ENCODE measurements at places on chromosomes 7 and 10.

GRCh38 chr10:131453721-131454634 is 142.5 kb upstream of the TCERG1L start:
- no peak for DNase-seq

DNA sequence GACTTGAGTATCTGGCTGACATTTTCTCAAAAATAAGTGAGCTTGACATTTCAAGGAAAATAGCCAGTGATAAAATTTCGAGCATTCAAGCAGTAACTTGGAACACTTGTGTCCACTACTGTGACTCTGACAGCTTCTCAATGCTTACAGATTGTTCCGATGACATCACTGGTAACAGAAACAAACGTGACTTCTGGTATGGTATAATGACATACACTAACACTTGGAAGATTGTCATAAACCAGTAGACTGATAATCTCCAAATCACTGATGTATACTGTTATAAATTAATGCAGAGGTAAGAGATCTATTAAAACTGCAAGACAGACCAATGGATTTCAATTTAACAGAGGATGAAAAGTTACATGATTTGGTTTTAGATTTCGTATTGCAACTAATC is 6.5 kb downstream of the MINDY3 start:
- DNase-seq: no peak

- DNase-seq: no peak
Measured at GRCh38 chr7:2757361-2757903, 69.4 kb downstream of the AMZ1 start.

DNA sequence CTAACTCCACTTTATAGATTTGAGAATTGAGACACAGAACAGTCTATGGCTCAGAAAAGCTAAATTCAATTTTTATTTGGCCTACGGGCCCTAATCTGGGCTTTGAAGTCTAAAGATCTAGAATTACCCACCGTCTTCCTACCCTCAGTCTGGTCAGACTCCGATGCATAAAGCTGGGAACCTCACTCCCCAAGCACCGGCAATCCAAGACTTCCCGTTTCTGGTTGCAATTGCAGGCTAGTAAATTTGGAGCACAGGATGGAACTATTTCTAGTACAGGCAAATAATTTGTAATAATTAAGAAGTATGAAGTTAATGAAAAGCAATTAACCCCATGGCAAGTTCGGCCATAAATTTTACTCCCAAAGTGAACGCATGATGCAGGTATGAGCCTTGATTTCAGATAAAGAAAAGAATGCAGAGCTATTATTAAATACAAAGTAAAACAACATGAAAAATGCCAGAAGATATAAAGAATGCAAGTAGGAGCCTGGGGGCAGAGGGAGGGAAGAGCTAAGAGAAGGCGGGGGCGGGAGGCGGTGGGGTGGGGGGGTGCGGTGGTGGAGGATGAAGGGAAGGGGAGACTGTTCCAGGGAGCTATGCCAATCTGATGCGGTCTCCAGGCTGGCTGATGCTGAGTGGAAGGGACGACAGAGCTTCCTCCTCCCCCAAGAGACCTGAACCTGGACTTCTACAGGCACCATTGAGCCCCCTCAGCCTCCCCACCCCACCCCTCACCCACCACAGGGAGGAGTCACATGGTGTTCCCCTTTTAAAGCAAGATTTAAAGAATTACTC is 45.1 kb downstream of the BPGM start:
- no peak for DNase-seq

DNA sequence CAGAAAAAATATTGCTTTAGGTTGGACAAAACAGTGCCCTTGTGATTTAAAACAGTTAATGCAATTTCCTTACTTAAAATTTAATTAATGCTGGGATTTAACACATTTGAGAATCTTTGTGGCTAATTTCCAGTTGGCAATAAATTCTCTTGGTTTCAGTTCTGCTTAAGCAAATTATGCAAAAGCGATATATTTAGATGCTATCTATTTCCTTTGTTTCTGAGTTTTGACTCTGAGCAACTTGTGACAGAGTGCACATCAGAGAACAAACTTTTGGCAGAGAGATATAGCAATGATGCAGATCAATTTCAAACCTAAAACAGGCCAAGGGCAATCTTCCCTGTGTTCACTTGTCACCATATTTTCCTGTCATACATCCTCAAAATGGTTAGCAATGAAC is 933.6 kb upstream of the ZWINT start:
- no peak for DNase-seq

DNA sequence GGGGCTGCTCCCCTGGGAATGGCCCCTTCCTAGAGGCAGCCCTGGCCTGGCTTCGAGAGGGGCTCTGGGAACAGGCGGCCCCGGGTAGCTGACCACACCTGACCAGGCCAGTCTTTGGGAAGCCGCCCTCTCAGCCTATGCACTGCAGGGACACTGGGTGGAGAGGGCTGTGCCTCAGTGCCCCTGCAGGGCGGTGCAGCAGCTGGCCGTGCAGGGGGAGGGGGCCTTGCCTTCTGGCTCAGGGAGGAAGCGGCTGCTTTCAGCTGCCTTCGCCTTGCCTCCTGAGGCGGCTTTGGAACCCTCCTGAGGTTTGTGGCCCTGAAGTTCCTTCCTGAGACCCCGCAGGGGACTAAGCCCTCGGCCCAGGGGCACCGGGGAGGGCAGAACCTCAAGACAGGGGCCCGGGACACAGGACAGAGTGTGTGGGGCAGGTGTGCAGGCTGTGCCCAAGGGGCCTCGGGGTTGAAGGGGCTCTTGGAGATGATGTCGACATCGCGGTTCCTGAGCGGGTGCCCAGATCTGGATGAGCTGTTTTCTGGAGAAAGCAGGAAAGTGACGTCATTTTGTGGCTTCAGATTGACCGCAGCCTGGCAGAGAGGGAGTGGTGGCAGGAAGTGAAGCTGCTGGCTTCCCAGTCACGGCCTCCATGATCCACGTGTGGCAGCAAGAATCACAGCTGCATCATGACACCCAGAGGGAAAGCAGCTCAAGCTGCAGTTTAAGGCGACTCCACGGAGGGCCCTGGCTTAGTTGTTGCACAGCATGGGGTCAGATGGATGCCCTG is 17.7 kb downstream of the ADAM8 start:
- DNase-seq: no peak

- no peak for DNase-seq
Measured at GRCh38 chr10:126065751-126066377, 169.5 kb downstream of the FANK1 start.

GRCh38 chr10:93248583-93249227 is 175.0 kb downstream of the CYP26A1 start:
- DNase-seq: no peak

DNA sequence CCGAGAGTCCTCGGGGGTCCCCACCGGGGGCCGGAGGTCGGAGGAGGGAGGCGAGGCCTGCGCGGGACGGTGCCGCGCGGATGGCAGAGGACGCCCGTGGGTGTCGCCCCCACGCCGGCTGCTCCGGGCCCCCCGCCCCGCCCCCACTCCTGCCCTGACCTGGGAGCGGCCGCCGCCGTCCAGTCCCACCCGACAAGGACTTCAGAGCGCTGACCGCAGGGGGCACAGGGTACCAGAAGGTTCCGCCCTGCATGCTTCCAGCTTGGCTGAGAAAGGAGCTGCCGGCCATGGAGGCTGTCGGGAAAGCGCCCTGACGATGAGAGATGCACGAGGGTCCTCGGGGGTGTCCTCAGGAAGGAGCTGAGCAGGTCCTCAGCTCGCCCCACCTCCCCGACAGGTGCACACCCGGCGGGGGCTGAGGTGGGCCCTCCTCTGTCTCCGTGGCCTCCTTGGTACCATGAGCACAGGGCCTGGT is 57.0 kb upstream of the DNAJB6 start:
- DNase-seq: no peak

- no peak for DNase-seq
Measured at GRCh38 chr10:52598936-52599335, 173.6 kb downstream of the MBL2 start.

- no peak for DNase-seq
Measured at GRCh38 chr10:31000071-31000782, 31.4 kb downstream of the ZNF438 start.

- no peak for DNase-seq
Measured at GRCh38 chr10:132136689-132137088, 50.1 kb upstream of the DPYSL4 start.

GRCh38 chr7:87404674-87405073 is 59.2 kb downstream of the CROT start:
- DNase-seq: no peak

GRCh38 chr7:25562673-25563182 is 334.4 kb upstream of the NPVF start:
- no peak for DNase-seq

- no peak for DNase-seq
Measured at GRCh38 chr7:118183428-118183785, 557 bp upstream of the LSM8 start.

- no peak for DNase-seq
Measured at GRCh38 chr7:66604198-66604597, 24.5 kb upstream of the KCTD7 start.

- DNase-seq: no peak
Measured at GRCh38 chr10:34520510-34520909, 294.6 kb downstream of the PARD3 start.

DNA sequence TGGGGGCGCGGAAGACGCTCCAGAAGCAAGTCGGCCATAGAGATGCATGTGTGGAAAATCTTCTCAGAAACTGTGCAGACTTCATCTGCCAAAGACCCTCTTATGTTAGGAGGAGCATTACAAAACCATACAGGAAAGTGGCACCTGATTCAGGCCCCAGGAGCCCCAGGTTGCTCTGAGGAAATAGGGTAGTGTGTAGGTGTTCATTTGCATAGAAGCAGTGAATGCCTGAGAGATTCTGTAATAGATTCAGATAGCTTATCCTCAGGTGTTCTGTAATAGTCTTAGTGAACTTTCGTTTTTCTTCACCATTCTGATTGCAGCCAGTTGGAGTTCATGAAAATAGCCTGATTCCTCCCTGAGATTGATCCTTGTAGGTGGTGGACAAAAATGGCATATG is 106.4 kb upstream of the GJD4 start:
- DNase-seq: no peak

DNA sequence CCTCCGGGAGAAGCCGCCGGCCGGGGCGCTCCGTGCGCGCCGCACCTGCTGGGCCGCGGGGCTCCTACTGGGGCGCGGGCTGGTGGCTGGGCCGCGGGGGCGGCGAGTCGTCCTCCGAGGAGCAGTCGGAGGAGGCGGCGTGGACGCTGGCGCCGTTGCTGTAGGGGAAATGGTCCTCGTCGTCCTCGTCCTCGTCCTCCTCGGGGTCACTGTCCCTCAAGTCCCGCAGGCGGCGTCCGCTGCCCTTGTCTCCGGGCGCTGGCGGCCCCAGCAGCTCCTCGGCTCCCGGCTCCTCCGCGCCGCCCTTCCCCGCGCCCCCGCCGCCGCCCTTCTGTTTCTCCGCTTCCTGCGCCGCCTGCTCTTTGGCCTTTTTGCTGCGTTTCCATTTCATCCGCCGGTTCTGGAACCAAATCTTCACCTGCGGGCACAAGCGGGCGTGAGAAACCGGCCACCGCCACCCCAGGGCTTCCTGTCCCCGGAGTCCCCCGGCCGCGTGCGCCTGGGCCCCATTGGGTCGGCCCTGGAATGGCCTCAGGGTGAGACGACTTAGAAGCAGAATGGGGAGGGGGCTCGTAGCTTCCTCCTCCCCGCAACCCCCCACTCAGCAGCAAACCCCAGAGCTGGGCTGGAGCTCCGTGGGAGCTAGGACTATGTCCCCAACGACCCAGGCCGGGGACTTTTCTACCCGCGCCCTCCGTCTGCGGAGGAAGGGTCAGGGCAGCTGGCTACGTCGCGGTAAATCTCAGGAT is 4.8 kb downstream of the MNX1 start:
- no peak for DNase-seq

GRCh38 chr7:15686957-15687545 is 568 bp upstream of the MEOX2 start:
- no peak for DNase-seq

DNA sequence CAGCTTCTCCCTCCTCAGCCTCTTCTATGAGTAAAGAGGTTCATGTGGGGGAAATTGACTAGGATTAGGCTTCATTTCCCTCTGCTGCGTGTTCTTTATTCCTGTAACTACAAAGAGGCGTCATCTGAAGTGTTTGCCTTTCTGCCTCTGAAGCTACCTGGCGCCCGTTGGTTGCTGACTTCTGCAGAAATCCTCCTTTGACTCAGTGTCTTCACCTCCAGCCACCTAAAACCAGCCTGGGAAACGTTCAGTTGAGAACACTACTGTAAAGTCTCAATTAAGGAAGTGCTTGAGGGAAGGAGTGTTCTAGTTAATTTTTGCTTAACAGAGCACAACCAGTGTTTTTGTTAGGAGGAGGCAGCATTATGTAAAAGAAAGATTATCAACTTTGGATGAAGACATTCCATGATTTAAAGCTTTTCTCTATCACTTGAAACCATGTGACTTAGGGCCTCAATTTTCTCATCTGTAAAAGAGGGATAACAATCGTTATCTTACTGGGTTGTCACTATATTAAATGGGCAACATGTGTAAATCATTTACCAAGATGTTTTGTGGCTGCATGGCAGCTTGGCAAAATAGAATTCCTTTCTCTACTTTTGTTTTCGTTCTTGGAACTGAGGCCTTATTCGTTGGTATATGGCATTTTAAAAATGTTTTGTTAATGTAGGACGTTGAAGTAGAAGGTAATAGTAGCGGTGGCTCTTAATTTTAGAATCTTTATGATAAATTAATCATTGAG is 642.9 kb downstream of the SDK1 start:
- no peak for DNase-seq

- DNase-seq: no peak
Measured at GRCh38 chr10:133381036-133381435, 2.0 kb downstream of the PAOX start.

DNA sequence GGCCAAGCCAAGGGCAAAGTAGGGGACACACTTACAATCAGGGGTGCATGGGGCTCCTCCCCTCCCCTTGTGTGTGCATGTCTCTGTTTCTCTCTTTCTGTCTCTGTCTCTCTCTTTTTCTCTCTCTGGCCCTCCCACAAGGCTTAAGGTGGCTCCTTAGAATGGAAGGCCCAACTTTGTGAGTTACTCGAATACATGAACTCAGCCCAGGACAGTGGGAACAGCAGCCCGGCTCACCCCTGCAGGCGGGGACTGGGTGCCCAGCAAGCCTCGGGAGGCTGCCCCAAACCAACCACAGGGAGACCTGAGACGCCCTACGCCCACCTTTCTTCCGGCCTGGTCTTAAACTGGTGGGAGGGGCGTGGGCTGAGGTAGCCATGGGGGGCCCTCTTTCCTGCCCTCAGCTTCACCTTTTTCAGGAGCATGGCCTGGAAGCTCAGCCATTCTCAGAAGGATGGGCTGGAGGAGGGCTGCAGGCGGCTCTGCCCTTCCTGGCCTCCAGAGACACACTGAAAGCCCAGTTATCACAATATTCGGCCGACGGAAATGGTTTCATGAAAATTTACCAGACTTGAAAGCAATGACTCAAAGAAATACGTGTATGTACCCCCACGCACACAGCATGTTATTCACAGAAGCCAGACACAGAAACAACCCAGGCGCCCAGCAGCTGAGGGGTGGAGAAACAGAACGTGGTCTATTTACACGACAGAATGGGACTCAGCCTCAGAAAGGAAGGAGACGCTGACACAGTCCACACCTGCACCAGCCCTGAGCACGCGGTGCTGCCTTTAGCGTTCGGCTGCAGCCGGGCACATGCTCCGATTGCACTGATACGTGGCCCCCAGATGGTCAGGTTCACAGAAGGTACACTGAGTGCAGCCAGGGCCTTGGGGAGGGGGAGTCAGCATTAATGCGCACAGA is 229.5 kb downstream of the PTPRN2 start:
- DNase-seq: no peak

- DNase-seq: no peak
Measured at GRCh38 chr7:133372337-133372736, 119.5 kb downstream of the EXOC4 start.

GRCh38 chr10:14478604-14479003 is 147.9 kb upstream of the FRMD4A start:
- no peak for DNase-seq

- DNase-seq: no peak
Measured at GRCh38 chr7:123460616-123461015, 73.8 kb downstream of the IQUB start.
